ENCODE measurements at places on chromosomes 13 and 19.

DNA sequence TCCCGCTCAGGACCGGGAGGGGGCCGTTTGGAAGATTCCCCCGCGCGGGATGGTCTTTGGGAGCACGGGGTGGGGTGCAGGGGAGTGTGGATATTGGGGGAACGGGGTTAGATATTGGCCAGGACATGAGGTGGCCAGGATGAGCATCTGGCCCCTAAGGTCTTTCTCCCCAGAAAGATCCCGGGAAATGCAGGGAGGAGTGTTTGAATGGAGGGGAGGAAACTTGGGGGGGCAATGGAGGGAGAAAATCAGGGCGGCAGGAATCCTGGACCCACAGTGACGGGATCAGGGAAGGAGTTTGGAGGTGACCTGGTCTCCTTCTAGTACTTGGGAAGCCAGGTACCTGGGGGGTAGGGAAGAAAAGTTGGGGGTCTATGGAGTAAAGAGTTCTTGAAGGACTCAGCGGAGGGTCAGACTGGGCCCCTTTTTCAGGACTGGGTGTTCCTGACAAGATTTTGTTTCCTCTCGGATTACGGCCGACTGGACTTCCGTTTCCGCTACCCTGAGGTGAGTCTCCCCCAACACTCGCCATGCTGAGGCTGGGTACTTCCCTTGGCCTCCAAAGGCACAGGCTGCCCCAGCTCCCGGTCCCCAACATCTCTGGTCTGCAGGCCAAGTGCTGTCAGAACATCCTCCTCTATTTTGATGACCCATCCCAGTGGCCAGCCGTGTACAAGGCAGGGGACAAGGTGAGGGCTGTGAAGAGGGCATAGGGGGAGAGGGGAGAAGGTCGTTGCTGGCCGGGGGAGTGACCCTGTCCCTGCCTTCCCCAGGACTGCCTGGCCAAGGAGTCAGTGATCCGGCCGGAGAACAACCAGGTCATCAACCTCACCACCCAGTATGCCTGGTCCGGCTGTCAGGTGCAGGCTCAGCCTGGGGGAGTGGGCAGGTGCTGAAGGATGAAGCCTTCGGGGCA is 989 bp downstream of the TMEM145 start:
- no peak for DNase-seq

DNA sequence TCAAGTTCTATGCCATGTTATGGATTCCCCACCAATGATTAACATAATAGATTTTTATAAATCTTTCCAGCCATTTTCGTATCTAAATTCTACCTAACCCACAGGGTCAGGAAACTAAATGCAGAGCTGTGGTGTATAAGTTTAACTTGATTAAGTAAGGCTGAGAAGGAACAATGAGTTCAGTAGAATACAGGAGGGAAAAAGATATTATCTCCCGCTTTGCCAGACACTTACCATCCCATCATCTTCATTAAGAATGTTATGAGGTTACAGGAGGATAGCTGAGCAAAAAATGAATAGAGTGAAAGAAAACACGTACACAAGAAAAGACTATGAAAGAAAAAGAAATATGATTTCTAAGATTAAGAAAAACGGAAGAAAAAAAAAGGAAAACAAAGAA is 27.1 kb downstream of the N4BP2L2 start:
- DNase-seq, result no peak

GRCh38 chr19:4996701-4997100 is 27.8 kb downstream of the KDM4B start:
- no peak for DNase-seq

DNA sequence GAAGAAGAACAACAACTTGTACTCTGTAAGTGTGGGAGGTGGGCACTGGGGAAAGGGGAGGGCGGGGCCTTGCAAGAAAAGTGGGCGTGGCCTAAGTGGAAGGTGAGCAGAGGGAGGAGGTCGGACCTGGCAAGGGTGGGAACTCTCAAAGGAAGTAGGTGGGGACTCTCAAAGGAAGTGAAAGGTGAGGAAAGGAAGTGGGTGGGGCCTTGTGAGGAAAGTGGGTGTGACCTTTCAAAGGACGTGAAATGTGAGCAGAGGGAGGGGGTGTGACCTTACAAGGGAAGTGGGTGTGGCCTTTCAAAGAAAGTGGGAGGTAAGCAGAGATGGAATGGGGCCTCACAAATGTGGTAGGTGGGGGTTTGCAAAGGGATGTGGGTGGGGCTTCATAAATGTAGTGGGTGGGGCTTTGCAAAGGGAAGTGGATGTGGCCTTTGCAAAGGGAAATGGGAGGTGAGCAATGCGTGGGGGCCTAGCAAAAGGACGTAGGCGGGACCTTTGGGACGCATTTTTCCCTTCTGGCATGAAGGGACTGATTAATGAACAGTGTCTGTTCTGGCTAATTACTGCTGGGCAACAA is 25.9 kb downstream of the ACSBG2 start:
- DNase-seq, result peak; percentile 6

DNA sequence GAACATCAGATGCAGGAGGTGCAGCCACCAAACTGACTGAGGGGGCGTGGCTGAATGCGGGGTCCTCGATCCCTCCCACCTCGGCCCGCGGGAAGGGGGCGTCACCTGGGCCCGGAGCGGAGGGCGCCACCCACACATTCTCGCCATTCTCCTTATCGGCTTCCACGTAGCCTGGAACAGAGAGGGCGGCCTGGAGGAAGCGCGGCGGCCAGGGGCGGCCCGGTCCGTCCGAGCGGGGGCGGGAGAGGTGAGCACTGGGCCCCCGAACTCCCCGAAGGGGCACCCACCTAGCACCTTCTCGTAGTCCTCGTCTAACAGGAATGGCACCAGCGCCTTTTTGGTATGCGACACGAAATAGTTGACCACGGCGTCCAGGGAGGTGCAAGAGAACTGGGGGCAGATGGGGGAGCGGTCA is 11.8 kb downstream of the STAP2 start:
- no peak for DNase-seq

DNA sequence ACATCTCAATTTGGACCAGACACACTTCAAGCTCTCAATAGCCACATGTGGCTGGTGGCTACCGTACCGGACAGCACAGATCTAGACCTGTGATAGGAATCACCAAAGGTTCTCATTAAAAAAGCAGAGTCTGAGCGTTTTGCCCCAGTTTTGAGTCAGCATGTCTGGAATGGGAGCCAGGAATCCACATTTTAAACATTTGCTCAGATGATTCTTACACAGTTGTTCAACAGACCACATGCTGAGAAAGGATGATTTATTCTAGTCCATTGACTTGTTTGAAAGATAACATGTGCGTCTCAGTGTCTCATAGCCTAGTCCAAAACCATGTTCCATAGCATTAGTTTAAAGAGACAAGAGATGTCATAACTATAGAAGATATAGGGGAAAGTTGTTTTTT is 53.4 kb downstream of the FLT3 start:
- DNase-seq, result peak; percentile 71

DNA sequence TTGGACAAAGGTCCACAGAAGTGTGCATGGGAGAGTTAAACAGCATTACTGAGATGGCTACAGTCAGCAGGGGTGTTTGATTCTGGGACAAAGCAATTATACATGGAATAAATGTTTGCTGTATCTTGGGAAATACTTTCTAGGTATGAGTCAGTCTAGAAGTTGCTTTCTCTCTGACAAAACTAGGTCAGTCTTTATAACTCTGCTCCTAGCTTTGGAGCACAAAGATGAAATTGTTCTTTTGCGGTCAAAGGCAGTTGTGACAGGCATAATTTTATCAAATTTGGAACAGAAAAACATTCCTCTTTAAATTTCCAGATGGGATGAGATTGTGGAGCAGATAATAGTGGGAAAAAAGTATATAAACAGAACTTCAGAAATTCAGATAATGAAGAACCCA is 1045.4 kb upstream of the MIR17HG start:
- DNase-seq, result peak; percentile 0

- no peak for DNase-seq
These were observed 100.7 kb downstream of the DGKH start for GRCh38 chr13:42149136-42149535.

GRCh38 chr19:46924874-46925547 is 64.2 kb downstream of the ARHGAP35 start:
- DNase-seq, result no peak

- DNase-seq, result no peak
These were observed 1067.7 kb downstream of the PCDH9 start for GRCh38 chr13:66162470-66162869.

- peak; percentile 2 for DNase-seq
These were observed 216.3 kb downstream of the SLITRK6 start for GRCh38 chr13:85582890-85583289.

DNA sequence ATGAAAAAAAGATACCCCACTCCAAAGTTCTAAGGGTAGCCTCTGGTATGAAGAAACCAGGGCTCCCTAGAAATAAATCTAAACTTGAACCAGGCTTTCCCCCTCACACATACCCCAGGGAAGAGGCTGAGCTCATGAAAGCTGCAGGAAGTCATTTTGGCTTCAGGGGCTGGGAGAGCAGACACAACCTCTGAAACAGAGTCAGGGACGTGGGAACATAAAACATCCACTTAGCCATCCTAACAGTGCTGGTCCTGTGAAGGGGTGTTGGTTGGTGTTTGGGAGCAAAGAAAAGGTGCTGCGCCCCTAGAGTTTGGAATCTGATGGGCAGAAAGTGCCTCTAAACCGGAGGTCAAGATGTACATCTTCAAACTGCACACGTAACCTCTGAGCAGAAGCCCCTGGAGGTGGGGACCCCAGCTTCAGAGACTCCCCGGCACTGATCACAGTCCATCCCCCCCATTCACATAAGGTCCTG is 15.8 kb downstream of the RAB3D start:
- DNase-seq, result no peak

- DNase-seq, result no peak
These were observed 15.8 kb upstream of the SHISA2 start for GRCh38 chr13:26067601-26068000.

- peak; percentile 67 for DNase-seq
These were observed 15.9 kb downstream of the KL start for GRCh38 chr13:33032037-33032625.

- DNase-seq, result peak; percentile 30
These were observed 9.6 kb downstream of the CEBPA start for GRCh38 chr19:33292595-33293254.

- DNase-seq, result peak; percentile 15
These were observed 82.7 kb downstream of the DLEU7 start for GRCh38 chr13:50760751-50761150.

DNA sequence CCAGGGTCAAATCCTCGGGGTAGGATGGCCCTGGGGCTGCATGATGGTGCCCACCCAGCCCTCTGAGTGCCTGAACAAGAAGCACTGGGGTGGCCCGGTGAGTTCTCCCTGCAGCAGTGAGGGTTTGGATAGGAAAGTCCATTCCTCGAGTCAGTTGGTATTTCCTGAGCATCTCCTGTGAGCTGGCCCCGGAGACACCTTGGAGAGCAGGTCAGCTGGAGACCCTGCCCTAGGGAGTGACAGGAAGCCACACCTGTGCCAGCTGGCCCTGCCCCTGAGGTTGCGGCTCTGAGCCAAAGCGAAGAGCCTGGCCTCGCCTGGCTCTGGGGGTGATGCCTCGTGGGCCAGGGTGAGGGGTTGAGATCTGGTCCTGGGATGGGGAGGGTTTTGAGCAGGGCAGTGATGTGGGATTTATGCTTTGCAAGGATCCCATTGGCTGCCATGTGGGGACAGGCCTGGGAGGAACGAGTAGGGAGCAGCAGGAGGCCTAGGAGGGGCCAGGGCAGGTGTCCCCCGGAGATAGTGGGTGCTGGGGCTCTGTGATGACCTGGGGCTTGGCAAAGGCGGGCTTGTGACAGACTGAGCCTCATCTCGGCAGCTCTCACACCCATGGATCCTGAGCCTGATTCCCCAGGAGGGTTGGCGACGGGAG is 16.0 kb downstream of the CRTC1 start:
- DNase-seq, result no peak

DNA sequence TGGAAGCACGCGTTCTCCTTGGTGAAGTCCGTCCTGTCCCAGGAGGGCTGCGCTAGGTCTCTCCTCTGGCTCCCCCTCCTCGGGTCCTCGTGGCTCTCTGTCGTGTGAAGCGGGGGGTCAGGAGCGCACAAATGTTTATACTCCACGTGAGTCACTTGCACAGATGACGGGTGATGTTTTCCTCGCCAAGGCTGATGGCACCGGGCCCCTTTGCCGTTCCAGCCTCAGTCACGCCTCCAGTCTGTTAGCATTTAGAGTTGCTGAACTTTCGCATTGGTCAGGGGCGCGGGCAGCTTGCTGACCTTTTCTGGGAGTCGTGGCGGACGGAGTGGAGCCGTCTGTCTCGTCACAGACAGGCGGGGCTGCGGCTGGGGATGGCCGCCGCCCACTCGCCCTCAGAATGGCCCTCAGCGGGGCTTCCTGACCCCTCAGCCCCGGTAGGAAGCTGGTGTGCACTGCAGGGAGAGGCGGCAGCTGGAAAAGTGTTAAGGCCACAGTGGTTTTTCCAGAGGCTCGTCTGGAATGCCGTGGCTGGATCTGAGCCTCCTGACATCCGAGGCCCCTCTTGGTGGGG is 13.7 kb downstream of the KLHL26 start:
- peak; percentile 80 for DNase-seq

DNA sequence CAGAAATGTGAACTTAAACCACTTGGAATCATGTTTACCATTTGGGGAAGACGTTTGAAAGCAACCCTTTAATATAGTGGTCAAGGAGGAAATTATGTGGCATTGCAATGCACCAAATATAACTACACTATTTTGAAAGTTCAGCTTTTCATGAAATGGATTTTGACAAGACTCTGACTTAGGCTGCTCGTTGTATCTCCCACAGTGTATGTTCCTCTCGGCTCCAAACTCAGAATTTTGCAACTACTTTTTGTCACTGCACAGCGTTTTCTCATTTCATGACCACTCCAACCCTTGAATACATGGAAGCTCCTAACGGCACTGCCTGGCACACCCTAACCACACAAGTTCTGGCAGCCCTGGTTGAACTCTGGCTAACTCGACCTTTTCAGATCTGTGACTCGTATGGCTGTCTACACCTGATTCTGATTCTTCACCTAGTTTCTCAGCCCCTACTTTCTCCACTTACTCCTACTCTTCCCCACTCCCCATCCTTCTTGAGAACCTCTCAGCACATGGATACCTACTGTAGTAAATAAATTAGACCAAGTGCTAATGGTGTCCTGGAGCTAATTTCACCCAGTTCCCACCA is 7.0 kb upstream of the POMP start:
- no peak for DNase-seq

GRCh38 chr19:29561601-29562000 is 35.8 kb downstream of the VSTM2B start:
- no peak for DNase-seq

DNA sequence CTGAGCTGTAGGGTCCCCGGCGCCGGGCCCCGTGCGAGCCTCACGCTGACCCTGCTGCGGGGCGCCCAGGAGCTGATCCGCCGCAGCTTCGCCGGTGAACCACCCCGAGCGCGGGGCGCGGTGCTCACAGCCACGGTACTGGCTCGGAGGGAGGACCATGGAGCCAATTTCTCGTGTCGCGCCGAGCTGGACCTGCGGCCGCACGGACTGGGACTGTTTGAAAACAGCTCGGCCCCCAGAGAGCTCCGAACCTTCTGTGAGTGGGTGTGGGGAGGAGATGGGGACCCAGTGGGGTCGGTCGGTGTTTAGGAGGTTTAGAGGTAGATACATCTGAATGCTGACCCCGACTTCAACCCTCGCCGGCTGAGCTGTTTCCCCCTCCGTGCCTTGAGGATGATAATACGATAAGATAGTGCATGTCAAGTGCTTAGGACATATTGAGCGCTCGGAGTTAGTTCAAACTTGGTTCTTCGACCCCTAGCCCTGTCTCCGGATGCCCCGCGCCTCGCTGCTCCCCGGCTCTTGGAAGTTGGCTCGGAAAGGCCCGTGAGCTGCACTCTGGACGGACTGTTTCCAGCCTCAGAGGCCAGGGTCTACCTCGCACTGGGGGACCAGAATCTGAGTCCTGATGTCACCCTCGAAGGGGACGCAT is 1.9 kb downstream of the ICAM5 start:
- no peak for DNase-seq

- peak; percentile 11 for DNase-seq
These were observed 181.9 kb downstream of the NDFIP2 start for GRCh38 chr13:79662882-79663281.

Measured in EL (cell line).